Effector memory CD8-positive, alpha-beta T cell (primary cell): ENCODE measurements at places on chromosomes 13 and 19.

GRCh38 chr19:54473071-54473891 lies at the start of gene CDC42EP5:
Gene CDC42EP5, minus strand, starts transcription at chr19:54473296. Its CDS starts 7,749 bp downstream, at chr19:54465547.
- DNase-seq: no peak

DNA sequence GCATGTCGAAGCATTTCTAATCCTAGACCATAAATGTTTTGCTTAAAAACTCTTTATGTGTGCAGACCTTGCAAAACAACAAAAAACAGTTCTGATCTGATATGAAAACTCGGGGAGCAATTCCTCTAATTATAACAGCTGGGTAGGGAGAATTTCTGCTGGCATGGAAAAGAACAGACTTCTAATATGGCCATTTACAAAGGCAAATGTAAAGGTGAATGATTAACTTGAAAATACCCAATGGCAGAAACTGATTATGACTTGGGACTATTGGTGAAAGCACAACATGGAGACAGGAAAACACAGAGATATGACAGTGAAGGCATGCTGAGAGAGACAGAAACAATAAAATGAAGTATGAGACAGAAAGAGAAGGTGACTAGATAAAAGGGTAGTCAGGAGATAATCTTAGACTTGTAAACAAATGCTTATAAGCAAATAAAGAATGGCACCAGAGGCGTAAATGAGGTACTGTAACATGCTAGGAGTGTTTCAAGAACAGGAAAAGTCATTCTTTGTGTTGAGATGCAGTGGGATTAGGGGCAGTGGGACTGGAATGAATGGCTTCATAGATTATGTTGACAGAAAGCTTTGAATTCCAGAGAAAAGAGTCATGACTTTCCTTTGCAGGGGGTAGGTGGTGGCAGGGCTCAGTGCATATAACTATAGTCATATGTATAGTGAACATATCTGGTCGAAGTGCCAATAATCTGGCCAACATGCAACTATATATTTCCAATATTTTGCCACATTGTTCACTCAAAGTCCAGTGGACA lies 393.0 kb downstream of the ITGBL1 start:
- no peak for DNase-seq

DNA sequence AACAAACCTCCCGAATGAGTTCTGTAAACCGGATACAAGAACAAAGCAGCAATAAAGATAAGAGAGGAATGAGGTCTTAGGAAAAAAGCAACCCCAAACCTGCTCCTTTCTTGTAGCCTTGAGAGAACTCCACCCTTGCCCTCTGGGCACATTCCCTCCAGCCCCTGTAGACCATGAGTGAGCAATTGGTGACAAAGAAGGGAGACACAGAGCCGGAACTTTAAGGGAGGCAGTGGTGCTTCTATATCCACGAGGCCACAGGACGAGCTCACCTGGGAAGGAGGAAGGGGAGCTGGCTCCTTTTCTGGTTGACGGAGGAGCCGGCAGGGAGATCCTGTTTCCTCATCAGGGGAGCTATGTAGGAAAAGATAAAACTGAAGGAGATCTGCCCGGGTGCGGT lies 13.0 kb downstream of the BRME1 start:
- DNase-seq: no peak

GRCh38 chr19:2500841-2501261 lies 24.9 kb downstream of the GADD45B start:
- DNase-seq: no peak

- DNase-seq: peak; percentile 13
Measured at GRCh38 chr13:27712421-27712820, 79.9 kb upstream of the GSX1 start.

DNA sequence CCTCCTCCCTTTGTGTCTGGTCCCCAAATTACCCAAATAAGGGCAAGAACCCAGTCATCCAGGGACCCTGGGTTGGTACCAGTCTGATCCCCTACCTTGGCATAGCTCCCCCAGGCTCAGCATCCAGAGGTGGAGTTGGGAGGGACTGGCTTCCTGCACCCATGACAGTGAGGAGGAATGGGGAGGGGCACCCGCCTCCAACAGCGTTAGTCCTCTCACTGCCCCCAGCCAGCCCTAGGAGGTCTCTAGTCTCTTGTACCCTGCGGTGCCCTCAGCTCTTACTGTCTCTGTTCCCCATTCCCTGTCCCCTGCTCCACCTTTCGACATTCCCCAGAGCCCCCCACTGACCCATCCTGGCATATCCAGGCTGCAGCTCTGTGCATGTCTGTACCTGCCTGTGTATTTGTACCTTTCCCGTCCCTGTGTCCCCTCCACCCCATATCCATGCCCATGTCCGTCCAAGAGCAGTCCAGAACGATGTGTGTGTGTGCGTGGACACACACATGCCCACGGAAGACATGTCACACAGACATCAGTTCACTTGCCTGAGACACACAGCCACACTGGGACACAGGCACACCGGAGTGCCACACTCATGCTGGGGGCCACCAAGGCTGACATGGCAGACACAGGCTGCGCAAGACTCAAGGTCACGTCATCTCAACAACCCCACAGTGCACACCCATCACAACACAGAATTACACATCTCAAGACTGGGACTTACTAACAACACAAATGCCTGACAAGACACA lies 17.8 kb downstream of the ERFL start:
- no peak for DNase-seq

- DNase-seq: no peak
Measured at GRCh38 chr19:48742096-48742495, 1.7 kb upstream of the RASIP1 start.

GRCh38 chr19:50358483-50359327 lies 6.7 kb downstream of the NAPSA start:
- DNase-seq: peak; percentile 64

DNA sequence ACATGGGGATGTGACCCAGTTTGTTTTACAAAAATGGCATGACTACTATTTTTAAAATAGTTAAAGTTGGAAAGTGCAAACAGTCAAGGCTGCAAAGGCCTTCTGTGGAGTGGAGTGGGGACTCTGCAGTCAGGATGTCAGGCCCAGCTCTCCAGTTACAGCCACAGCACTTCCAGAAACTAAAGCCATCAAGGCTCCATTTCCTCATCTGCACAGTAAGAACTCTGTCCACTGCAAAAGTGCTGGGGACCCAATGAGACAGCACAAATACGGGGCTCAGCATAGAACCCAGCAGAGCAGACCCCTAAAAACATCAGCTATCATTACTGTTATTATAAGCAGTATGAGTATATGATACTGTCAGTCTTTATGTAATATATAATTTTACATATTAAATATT lies 73.6 kb downstream of the SACS start:
- DNase-seq: no peak

DNA sequence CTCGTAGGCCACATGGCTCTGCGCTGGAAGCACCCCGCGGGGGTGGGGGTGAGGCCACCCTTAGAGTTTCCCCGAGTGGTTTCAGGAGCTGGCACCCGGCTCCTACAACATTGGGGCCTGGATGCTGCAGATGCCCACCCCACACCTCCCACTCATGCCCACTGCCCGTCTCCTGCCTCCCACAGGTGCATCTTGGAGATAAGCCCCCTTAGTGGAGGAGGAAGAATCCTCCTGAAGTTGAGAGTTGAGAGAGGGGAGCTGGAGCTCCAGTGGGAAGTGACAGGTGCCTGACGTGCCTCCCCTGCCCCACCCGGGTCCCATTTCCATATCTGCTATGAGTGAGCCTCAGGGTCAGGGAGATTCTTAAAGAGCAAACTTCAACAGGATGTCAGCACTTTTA lies 341.3 kb downstream of the TEX29 start:
- DNase-seq: no peak

DNA sequence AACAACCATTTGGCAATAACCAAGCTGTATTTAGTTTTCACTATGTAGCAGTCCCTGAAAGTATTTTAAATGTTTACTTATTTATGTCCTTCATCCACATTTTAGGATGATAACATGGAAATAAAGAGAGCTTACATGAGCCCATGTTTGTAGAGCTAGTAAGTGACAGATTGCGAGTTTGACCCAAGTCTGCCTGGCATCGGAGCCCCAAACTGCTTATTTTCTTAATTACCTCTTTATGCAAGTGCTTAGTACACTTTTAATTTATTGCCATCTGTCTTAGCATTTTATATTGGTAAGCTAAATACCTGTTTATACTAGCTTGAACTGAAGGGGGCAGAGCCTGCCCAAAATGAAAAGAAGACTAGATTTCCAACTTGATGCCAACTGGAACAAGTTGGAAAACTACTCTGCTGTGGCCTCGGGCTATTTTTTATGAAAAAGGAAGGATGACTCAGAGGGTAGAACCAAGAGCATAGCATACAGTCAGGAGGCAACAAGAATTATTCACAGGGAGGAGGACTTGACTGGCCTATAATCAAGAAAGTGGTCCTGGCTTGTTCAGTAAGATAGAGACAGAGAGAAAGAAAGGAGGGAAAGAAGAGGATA lies 150.2 kb downstream of the NDFIP2 start:
- DNase-seq: no peak

- DNase-seq: no peak
Measured at GRCh38 chr13:112693831-112694497, 4.1 kb downstream of the ATP11A start.

- no peak for DNase-seq
Measured at GRCh38 chr13:51595416-51595815, 11.2 kb downstream of the WDFY2 start.

GRCh38 chr13:111875915-111876314 lies 191.0 kb upstream of the SOX1 start:
- DNase-seq: no peak

DNA sequence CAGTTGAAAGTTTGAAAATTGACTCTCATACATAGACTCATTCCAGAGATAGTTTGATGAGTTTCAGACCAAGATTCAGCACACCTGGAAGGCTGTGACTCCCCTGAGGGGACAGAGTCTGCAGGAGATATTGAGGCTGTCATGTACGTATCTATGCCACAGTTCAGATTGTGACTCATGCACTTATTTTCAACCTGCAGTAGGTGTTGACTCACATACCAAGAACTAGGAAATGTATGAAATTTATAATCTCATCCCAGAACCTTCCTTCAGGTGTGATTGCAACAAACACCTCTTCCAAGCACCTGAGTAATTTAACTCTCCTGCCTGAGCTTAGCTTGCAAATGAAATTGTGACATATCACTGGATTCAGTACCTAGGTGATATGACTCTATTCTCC lies 64.4 kb upstream of the ZNF43 start:
- DNase-seq: no peak

DNA sequence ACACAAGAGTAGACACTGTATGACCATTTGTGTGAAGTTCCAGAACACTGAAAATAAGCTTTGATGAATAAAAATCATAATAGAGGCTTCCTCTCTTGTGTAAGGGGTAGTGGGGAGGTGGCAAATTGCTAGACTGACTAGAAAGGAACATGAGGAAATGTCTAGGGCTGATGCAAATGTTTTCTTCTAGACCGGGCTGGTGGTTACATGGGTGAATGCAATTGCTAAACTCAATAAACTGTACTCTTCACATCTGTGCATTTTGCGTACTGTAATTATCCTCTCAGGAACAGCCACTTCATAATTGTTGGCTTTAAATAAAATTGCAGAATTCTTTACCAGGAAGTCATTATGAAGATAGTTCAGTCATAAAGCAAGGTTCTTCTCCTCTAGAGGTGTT lies 5.2 kb upstream of the KBTBD7 start:
- no peak for DNase-seq

DNA sequence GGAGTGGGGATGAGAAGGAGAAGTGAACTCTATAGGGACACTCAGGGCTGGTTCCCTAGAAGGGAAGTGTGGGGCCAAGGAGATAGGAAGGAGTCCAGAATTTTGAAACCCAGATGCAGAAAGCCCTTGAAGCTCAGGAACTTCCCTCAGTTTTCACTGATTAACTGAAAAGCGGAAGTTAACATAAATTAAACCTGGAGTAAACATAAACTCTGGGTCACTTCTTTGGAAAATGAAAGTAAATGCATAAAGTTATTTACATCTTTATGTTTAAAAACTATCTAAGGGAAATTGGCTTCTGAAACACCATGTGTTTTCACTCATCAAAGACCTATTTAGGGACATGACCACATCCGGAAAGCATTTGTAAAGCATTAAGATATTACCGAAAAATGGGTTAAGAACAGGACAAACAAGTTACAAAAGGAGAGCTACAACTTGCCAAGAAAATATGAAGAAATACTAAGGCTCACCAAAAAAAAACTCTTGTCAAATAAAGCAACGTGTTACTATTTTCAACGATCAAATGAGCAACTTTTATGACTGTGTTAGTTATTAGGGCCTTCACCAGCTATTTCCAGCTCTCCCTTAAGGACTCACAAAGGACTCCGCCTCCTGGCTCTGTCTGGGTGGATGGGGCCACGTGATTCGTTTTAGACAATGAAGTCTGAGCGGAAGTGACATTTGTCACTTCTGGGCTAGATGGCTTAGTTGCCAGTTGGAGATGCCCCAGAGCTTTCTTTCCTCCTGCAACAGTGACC lies 439.1 kb upstream of the ZNF507 start:
- DNase-seq: no peak

GRCh38 chr13:30382836-30383525 lies 39.3 kb upstream of the UBE2L5 start:
- DNase-seq: no peak

GRCh38 chr19:13054626-13055212 lies 47.9 kb downstream of the LYL1 start:
- no peak for DNase-seq

- DNase-seq: no peak
Measured at GRCh38 chr13:25192489-25192888, 20.4 kb upstream of the AMER2 start.

- DNase-seq: no peak
Measured at GRCh38 chr13:71417205-71417604, 449.8 kb downstream of the DACH1 start.

DNA sequence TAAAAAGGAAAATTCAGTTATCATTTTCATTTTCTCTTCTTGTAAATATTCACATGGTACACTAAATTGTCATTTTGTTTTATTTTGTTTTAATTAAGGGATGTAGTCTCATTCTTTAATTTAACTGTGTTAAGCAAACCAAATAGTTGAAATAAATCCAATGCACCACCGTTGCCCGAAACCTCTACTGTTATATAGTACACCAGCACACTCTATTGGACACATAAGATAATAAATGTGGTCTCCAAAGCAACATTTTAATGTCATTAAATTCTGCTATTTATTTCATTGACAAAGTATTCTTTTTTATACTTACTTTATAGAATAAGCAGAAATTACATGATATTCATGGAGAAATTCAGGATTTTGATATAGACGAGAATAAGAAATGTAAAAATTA lies 156.4 kb upstream of the FREM2 start:
- DNase-seq: no peak

GRCh38 chr19:55272142-55272541 lies 7.8 kb downstream of the HSPBP1 start:
- DNase-seq: no peak
